CD8-positive, alpha-beta memory T cell (primary cell): ENCODE measurements at places on chromosomes 11 and 22. TPM values are rescaled to one million over a fixed set of nuclear protein-coding genes. Genes with fewer than 3 reads are reported as not detected.

DNA sequence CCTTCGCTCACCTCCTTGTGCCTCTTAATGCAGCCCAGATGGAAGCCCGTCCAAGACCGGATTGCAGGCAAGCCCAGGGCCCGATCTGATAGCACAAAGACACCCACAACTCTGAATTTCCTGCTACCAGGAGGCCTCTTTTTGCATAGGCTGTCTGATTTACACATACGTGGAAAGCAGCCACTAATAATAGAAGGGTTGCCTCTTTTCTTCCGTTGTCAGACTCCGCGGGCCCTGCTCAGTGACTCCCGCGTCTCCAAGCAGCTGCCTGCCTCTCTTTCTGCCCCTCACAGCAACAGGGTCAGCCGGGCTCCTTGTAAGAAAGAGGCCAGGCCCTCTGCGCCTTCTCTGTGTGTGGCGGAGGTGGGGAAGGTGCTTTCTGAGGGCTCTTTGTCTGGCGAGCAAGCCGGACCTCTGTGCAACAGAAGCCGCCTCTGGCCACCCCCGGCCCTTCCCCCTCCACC is 26.7 kb downstream of the FLI1 start:
- no peaks in the 10 kb centered on the region for H3K27me3 ChIP-seq
- no peak overlapping the region for H3K27ac ChIP-seq
- H3K4me1 ChIP-seq, result peaks cover 100% of the 10 kb centered on the region
- peak; percentile 58 for DNase-seq

Gene RASD2
- 0.09 TPM for total RNA-seq

Gene IL17REL
- total RNA-seq, result 0.20 TPM

Gene DMC1
- 10.9 TPM for total RNA-seq

DNA sequence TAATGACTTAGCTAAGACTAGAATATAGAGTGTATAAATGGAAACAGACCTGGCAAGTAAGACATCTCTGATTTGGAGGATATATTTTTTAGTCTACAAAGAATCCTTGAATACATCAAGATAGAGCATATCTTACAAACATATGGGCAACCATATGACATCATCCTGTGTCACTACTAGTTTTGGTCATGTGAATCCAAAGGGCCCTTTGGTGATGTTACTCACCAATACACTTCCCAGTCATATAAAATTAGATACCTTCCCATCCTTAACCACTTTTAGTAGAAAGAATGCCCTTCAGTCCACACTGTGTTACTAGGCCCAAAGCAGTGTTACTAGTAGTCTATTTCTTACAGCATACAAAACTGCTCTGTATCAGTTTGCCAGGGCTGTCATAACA is 31.6 kb downstream of the GRIA4 start:
- no peaks in the 10 kb centered on the region for H3K36me3 ChIP-seq
- no peak overlapping the region for H3K4me3 ChIP-seq
- H3K27me3 ChIP-seq, result no peaks in the 10 kb centered on the region
- H3K4me1 ChIP-seq, result no peaks in the 10 kb centered on the region
- no peak for DNase-seq

- H3K36me3 ChIP-seq, result no peaks in the 10 kb centered on the region
- H3K4me3 ChIP-seq, result no peak overlapping the region
- H3K27ac ChIP-seq, result no peak overlapping the region
- no peaks in the 10 kb centered on the region for H3K4me1 ChIP-seq
- DNase-seq, result no peak
- H3K27me3 ChIP-seq, result no peaks in the 10 kb centered on the region
Observed at GRCh38 chr22:35103761-35104160, 37.8 kb downstream of the ISX start.

GRCh38 chr11:14417617-14418374 is 58.8 kb upstream of the RRAS2 start:
- no peak overlapping the region for H3K4me3 ChIP-seq
- H3K27ac ChIP-seq, result no peak overlapping the region
- no peak for DNase-seq
- peaks cover 20% of the 10 kb centered on the region for H3K4me1 ChIP-seq

- no peaks in the 10 kb centered on the region for H3K4me1 ChIP-seq
- H3K27me3 ChIP-seq, result no peaks in the 10 kb centered on the region
- no peak overlapping the region for H3K4me3 ChIP-seq
- no peak overlapping the region for H3K27ac ChIP-seq
Observed at GRCh38 chr11:105699203-105699602, 89.3 kb downstream of the GRIA4 start.

- peaks cover 8% of the 10 kb centered on the region for H3K27me3 ChIP-seq
- no peak overlapping the region for H3K27ac ChIP-seq
- no peak for DNase-seq
- H3K4me3 ChIP-seq, result no peak overlapping the region
Observed at GRCh38 chr11:75246671-75247350, 6.2 kb downstream of the TPBGL start.

Gene MRGPRF
- not detected for total RNA-seq

Gene MRPL49
- total RNA-seq, result 117 TPM

DNA sequence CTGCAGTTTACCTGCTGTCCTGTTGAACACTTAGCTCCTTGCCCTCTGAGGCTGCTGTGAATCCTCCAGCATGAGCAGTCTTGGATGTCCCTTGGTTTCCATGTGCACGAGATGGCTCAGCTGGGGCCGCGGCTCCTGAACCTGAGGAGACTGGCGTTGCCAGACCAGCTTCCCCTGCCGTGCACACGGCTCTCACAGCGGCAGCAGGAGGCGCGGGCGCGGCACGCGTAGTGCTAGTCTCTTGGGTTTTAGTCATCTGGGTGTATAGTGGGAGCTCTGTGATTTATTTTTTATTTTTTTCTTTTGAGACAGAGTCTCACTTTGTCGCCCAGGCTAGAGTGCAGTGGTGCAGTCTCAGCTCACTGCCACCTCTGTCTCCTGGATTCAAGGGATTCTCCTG is 54.8 kb downstream of the MUC6 start:
- H3K36me3 ChIP-seq, result peaks cover 25% of the 10 kb centered on the region
- no peak overlapping the region for H3K27ac ChIP-seq
- DNase-seq, result no peak
- H3K27me3 ChIP-seq, result no peaks in the 10 kb centered on the region
- no peaks in the 10 kb centered on the region for H3K4me1 ChIP-seq

DNA sequence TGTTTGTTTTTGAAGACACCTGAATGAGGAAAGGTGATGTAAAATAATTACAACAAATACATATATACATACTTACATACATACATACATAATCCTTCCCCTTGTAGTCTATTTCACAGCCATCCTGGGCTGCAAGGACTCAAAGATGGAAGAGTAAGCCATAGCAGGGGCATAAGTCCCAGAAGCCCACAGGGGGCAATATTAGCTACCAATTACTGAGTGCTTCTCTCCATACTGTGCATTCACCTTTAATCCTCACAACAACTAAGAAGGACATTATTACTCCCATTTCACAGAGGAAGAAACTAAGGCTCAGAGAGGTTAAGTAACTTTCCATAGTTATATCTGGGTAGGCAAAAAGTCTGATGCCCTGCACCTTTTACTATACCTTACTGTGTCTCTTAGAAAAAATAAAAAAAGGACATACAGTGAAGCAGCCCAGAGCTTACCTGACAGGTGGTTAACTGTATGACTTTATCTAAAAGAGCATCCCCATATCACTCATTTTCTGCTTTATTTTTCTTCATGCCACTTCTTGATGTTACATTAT is 2.7 kb downstream of the SERGEF start:
- no peak overlapping the region for H3K4me3 ChIP-seq
- peaks cover 8% of the 10 kb centered on the region for H3K4me1 ChIP-seq
- no peak overlapping the region for H3K27ac ChIP-seq

DNA sequence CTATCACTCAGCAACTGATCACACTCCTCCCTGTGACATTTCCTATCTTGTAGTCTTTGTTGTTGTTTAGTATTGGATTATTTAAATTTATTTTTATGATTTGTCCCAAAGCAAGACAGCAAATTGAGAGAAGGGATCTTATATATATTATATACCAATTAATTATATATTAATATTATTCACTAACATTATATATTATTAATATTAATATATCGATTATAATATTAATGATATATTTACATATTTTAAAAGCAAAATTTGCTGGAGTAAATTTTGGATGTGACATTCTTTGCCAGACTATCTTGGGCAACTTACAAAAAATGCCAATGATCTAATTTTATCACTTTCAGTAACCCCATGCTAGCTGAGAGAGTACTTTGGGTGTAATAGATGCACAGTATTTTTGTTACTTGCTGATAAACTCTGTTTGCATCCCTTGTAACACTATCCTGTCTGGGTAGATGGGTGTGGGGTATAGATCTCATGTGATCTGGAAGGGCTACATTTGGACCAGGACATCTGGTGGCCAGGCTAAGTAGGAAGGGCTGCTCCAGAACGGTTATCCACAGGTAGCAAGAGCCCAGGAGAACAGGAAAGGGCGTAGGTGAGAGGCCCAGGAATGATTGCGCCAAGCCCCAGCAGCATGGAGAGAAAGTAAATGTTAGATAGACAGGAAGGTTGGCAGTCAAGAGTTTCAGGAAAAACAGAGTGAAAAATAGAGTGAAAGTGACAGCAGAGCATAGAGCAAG is 608.6 kb upstream of the KIRREL3 start:
- no peak overlapping the region for H3K4me3 ChIP-seq
- no peak for DNase-seq
- H3K36me3 ChIP-seq, result no peaks in the 10 kb centered on the region

DNA sequence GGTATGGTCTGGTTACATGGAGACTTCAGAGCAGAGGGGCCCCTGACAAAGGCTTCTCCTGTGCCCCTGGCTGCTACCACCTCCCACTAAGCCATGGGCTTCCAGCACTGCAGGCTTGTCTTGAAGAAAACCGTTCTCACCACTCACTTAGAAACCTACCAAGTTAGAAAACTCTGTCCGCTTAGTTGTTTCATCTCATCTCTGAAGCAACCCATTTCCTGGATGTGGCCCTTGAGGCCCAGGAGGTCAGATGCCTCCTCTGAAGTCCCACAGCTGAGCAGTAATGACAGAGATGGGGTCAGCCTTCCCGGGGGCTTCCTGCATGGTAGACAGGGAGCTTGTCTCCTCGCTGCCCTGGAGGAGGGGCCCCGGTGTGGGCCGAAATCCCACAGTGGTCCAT is 12.9 kb downstream of the CSF2RB start:
- H3K4me3 ChIP-seq, result no peak overlapping the region
- H3K27ac ChIP-seq, result no peak overlapping the region
- H3K36me3 ChIP-seq, result no peaks in the 10 kb centered on the region
- DNase-seq, result no peak
- no peaks in the 10 kb centered on the region for H3K4me1 ChIP-seq

Gene PATE2
- not detected for total RNA-seq

DNA sequence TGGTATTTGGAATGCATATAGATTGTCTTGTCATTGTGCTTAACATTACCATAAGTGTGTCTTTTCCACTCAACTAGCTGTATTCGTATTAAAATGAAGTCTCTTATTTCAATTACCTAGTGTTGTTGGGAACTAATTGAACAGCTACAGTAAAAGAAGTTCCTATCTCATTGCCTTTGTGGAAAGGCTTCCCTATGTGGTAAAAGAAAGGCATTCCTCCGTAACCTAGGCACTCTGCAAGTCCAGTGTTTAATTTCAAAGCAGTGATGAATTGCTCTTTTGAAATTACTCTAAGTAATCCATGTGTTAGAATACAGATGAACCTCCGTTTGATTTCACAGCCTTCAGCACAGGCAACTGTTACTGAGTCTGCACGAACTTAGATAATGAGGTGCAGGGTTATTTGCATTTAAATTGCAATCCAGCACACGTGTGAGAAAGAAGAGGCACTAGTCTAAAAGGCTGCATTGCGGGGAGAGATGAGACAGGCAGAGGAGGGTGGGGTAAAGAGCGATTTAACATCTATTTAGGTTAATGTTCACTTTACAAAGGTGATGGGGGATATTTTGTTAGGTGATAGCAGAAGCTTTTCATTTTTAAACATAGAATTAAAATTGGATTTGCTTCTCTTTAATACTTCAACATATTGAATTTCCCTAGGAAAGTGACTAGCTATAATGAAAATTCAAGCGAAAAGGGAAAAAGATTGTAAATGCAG is 25.0 kb upstream of the CRTAM start:
- no peaks in the 10 kb centered on the region for H3K27me3 ChIP-seq
- no peak for DNase-seq
- peaks cover 13% of the 10 kb centered on the region for H3K4me1 ChIP-seq
- H3K27ac ChIP-seq, result no peak overlapping the region
- H3K4me3 ChIP-seq, result no peak overlapping the region

DNA sequence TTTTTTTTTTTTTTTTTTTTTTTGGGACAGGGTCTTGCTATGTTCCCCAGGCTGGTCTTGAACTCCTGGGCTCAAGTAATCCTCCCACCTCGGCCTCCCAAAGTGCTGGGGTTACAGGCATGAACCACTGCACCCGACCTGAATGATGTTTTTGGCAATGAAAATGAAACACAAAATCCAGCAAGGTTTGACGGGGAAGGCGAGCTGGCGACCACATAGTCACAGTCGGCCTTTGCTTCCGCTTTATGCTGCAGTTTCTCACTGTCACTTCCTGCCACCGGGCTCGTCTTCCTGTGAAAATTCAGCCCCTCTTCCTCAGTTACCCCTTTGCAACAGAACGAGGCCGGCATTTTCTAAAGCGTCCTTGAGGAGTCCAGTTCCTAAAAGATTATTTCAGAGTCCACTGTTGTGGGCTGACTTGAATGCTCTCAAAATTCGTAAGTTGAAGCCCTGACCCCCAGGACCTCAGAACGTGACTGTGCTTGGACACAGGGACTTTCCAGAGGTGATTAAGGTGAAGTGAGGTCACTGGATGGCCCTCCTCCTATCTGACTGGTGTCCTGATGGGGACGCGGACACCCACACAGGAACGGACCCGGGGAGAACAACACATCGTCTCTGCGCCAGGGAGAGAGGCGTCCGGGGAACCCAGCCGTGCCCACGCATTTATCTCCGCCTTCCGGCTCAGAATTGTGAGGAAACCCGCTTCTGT is 2.9 kb upstream of the BID start:
- peak; percentile 65 for DNase-seq
- H3K4me1 ChIP-seq, result peaks cover 87% of the 10 kb centered on the region
- H3K4me3 ChIP-seq, result peak overlapping the region; percentile 99
- peak overlapping the region; percentile 99 for H3K27ac ChIP-seq
- H3K36me3 ChIP-seq, result no peaks in the 10 kb centered on the region
- H3K27me3 ChIP-seq, result no peaks in the 10 kb centered on the region

DNA sequence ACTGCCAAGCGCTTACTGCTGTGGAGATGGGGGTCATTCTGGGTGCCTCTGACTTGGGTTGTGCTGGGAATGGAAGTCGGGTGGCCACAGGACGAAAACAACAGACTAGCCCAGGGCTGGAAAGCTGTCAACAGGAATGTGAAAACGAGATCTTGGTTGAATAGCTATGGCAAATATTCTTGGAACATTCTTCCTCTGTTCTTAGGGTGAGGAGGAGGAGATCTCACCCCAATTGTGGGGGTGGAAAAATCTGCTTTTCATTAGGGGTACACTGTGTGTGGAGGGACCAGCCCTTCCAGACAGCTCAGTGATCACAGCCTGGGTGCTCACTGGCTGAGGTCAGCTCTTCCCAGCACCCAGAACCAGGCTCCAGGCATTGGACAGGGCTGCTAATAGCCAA is 52.0 kb upstream of the PRSS23 start:
- H3K27me3 ChIP-seq, result no peaks in the 10 kb centered on the region
- H3K4me1 ChIP-seq, result no peaks in the 10 kb centered on the region
- no peak overlapping the region for H3K27ac ChIP-seq
- no peak for DNase-seq
